Germinal center (tissue), 1 donor: ENCODE measurements at places on chromosomes 1 and 21.

- no peak for DNase-seq
Observed at GRCh38 chr1:162389021-162389818, 7.7 kb downstream of the C1orf226 start.

DNA sequence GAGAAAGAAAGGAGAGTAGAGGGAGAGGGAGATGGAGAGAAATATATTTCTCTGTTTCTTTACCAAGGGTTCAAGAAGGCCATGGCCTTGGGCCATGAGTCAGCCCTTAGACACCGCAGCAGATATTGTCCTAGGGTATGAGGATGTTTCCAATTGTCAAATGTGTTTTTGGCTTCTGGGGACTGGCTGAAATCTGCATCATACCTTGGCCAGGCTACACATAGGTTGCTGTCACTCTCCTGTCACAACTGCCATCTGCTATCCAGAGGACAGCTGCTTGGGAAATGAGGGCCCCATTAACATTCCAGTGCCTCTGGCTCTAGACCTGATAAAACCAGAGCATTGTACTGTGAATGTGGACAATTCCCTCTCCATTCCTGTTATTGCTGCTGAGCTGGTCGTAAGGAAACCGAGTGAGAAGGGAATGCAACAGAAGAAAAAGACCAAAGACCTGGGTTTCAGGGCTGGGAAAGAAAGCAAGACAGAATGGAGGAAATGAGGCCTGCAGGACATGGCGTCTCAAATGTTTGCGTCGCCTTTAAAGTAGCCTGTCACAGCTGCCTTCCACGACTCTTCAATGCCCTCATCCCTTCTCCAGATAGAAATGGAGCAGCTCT is 8.8 kb upstream of the PIGC start:
- no peak for DNase-seq

DNA sequence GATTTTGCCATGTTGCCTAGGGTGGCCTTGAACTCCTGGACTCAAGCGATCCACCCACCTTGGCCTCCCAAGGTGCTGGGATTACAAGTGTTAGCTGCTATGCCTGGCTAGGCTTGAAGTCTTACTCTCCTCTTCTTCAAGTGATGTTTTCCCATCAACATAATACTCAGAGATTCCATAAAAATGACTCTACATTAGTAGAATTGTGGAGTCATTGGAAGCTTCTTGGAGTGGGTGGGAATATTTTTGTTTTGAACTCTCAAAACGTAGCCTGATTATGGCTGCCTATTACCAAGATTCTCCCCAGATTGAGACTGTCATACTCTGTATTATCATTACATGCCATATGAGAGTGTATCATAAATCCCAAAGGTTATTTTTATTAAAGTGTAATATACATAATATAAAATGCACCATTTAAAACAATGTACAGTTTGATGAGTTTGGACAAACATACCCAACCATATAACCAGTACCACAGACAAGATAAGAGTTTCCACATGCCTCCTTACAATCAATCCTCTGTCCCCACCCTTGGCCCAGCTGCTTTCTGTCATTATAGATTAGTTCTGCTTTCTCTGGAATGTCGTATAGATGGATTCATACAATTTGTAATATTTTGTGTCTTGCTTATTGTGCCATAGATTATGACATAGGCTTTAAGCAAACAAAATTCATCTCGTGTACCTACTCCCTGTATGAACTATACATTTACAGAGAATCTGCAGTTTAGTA is 8.0 kb upstream of the DNM3 start:
- no peak for DNase-seq

DNA sequence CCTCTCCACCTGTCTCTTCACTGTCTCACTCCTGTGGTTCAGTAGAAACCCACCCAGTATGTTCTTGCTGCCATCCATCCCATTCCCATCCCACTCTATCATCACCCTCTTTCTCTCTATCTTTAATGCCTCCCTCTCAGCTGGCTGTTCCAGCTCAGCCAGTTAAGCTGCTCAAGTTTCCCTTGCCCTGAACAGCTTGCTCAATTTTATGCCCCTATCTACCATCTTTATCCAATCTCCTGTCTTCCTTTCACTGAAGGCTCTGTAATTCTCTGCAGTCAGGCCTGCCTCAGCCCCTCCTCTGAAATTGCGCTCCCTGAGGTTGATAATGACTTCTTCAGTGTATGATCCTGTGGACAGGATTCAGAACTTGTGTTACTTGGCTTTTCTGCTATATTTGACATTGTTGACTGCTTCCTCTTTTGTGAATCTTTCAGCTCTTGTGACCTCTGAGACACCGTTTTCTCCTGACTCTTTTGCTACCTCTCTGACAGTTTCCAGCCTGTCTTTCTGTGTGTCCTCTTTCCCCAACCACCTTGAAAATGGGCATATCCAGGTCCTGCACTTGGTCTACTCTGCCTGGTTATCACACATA is 13.9 kb upstream of the BCAR3 start:
- DNase-seq = peak; percentile 50

DNA sequence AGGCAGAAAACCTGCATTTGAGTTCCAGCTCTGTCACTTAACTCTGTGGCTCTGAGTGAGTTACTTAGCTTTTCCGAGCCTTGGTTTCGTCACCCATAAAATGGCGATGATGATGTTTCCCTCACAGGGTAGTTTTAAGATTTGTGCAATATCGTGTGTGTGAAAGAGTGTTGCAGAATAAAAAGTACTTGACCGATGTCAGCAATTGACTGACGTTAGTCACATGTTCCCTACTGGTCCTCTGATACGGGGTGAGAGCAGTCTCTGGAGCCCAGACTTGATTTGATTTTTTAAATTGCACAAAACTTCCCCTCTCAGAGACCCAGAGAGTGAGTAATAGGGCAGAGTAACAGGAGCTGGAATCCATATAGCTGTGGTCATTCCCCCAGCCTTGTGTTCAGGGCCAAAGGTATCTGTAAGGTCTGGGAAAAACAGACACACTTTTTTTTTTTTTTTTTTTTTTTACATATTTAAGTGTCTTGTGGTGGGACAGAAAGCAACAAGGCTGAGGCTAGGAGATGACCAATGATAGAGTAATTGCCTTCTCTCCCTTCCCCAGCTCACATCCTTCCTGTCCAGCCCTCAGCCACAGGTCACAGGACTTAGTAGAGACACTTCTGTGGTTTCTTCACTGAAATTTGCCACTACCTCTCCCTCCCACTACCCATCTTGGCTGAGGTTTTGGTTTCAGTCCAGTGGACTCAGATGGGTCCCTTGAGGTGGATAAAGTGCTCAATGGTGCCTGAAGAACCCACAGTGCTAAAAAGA is 2.0 kb downstream of the FCER1G start:
- DNase-seq = peak; percentile 23

GRCh38 chr1:100893718-100894117 is 924 bp downstream of the EXTL2 start:
- DNase-seq = no peak

GRCh38 chr1:178047403-178048093 is 46.4 kb upstream of the RASAL2 start:
- no peak for DNase-seq

- no peak for DNase-seq
Observed at GRCh38 chr1:230237009-230237370, 170.0 kb downstream of the GALNT2 start.

DNA sequence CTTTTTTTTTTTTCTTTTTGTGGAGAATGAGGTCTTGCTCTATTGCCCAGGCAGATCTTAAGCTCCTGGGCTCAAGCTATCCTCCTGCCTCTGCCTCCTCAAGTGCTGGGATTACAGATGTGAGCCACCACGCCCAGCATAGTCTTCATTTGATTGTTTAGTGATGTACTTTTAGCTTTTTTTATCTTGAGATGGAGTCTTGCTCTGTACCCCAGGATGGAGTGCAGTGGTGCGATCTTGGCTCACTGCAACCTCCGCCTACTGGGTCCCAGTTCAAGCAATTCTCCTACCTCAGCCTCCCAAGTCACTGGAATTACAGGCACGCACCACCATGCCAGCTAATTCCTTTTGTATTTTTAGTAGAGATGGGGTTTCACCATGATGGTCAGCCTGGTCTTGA is 24.0 kb upstream of the LRRC3 start:
- DNase-seq = no peak

DNA sequence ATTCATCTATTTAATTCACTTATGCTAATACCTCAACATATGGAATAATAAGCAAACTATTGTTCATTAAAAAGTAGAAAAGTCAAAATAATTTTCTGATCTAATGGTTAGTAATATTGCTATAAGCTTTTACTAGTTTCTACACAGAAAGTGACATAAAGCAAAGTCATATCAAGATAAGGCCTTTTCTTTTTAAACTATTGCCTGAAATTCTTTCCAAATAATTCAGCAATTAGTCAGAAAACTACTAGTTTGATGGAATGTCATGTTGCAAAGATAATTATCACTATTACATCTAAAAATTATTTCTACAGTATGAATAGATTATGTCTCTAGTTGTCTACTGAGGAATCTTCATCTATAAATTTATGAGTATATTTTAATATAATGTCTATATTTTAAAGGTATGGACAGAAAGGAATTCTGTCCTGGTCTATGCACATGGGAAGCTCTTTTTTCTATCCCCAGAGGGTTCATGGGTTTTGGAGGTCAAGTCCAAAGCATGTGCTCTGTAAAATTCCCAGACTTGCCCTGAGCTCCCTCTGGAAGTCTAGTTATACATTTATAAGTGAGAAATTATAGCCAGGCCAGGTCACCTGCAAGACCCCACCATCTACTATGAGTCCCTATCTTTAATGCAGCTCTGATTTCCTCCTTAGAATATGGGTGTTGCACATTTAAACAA is 84.6 kb upstream of the DPYD start:
- no peak for DNase-seq

DNA sequence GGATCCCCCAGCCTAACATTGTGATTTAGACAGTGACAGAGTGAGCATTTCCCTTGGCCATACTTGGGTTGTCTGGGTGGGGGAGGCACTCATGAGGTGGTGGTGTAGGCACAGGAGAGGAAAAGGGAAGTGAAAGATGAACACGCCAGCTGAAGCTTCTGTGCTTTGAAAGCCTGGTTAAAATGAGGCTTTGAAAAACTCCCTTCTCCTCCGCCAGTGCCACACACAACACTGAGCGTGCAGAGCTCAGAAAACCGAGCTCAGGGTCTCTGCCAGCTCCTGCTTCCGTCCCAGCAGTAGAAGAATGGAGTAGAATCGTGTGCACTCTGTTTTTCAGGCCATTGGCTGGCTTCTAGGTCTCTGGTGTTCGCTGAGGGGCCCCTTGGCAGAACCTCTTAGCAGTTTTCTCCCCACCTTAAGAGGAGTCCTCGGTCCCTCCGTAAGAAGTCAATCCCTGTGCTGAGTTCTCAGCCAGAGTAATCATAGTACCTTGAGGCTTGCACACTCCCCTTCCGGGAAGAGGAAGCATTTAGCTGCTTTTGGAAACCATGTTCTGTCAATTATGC is 12.9 kb downstream of the PLEKHM2 start:
- DNase-seq = peak; percentile 83

DNA sequence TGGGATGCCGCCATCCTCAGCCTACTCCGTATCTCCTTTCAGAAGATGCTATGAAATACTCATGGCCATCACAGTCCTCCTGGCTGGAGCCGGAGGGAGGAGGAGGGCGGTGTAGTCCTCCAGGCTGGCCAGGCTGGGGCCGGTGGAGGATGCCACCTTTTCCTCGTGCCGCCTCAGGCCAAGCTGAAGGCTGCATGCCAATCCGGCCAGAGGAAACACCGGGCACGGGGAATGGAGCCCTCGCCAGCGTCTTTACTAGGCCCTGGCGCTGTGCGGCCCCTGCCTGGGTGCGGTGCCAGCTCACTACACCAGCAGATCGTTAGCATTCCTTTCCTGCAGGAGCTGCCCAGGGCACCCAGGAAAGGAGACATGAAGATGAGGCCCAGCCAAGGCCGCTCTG is 70.1 kb downstream of the CASZ1 start:
- no peak for DNase-seq

- DNase-seq = no peak
Observed at GRCh38 chr1:228510803-228511413, 23.7 kb downstream of the RNF187 start.

GRCh38 chr1:208533746-208534598 is 289.8 kb upstream of the PLXNA2 start:
- DNase-seq = no peak

DNA sequence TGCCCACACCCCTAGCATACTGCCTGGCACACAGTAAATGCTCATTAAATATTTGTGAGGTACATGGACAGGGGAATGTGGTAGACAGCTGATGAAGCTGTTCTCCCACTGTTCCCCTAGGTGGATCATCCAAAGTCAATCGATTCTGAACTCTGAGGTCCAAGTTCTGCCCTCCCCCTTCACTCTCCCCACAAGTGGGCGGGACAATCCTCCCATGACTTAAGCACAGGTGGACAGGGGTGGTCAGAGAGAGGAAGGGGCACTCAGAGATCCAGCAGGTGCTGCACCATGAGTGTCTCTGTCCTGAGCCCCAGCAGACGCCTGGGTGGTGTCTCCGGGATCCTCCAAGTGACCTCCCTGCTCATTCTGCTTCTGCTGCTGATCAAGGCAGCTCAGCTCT is at the start of gene CYP4A22:
Gene CYP4A22, plus strand, starts transcription at position 244 of the 400 bp plus-strand sequence. Its CDS starts 45 bp downstream, at position 289.
- DNase-seq = no peak

DNA sequence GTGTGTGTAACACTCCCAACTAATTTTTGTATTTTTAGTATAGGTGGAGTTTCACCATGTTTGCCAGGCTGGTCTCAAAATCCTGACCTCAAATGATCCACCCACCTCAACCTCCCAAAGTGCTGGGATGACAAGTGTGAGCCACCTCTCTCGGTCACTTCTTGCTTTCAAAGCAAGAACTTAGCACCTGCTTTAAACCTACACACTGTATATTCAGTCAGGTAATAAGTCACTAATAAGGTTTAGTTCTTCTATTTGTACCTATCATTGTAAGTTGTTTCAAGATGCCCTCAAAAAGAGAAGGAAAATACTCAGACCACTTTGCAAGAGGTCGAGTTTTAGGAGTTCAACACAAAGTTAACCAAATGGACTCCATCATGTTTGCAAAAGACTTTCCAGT is 431.3 kb downstream of the MRPL39 start:
- DNase-seq = no peak

- no peak for DNase-seq
Observed at GRCh38 chr21:46066591-46067331, 31.2 kb upstream of the COL6A2 start.

- no peak for DNase-seq
Observed at GRCh38 chr1:232923739-232924386, 26.5 kb upstream of the NTPCR start.

DNA sequence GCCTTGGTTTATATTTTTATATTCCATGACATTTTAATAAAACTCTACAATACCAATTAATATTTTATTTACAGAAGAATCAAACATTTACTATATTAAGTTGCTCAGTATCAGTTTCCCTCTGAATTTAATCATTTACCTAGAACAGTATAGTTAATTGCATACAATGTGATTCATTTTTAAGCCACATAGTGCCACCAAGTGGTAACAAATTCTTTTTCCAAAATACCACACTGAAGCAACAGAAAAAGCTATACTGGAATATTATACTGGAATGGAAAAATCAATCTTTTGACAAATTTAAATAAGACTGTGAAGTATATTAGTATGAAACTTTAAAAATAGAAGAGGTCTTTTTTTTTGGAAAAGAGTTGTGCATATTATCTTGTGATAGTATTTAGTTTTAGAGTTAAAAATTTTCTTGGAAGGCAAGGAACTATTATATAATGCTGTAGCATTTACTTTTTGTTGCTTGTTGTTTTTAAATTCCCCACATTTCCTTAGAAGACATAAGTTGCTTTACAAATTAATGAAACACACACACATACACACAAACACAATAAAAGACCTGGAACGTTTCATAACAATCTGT is 57.3 kb downstream of the ZNF644 start:
- no peak for DNase-seq
